ENCODE measurements at places on chromosomes 16 and 17.

DNA sequence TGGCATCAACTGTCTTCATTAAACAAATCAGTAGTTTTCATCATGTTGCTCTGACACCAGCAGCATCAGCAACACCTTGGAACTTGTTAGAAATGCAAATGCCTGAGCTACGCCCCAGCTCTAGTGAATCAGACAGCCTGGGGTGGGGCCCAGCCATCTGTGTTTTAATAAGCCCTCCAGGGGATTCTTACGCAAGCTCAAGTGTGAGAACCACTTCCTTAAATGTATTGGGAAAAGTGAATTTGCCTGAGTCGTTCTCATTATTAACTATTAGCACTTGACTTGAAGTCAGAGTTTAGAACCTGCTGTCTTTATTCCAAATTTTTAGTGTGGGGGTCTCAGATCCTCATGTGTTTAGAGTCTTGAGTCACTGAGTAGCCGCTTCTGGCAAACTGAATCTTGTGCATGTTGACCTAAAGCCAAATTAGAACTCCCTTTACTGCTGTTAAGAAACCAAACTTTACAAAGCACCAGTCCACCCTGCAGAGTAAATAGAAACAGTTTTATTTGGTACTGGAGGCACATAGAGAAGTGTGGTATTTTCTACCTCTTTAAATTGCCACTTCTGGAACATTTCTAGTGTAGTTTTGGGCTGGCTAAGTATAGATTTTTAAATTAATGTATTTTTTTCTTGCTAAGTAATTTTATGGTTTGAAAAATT is 137.4 kb upstream of the COX10 start:
- DNase-seq: no peak

- no peak for DNase-seq
These were observed 11.2 kb downstream of the ETV4 start for GRCh38 chr17:43534909-43535308.

GRCh38 chr16:22120440-22120839 is 28.1 kb downstream of the VWA3A start:
- DNase-seq: no peak

- peak; percentile 40 for DNase-seq
These were observed 10.2 kb upstream of the CENPT start for GRCh38 chr16:67857547-67858233.

- DNase-seq: peak; percentile 90
These were observed 23.4 kb downstream of the GJD3 start for GRCh38 chr17:40340880-40341807.

DNA sequence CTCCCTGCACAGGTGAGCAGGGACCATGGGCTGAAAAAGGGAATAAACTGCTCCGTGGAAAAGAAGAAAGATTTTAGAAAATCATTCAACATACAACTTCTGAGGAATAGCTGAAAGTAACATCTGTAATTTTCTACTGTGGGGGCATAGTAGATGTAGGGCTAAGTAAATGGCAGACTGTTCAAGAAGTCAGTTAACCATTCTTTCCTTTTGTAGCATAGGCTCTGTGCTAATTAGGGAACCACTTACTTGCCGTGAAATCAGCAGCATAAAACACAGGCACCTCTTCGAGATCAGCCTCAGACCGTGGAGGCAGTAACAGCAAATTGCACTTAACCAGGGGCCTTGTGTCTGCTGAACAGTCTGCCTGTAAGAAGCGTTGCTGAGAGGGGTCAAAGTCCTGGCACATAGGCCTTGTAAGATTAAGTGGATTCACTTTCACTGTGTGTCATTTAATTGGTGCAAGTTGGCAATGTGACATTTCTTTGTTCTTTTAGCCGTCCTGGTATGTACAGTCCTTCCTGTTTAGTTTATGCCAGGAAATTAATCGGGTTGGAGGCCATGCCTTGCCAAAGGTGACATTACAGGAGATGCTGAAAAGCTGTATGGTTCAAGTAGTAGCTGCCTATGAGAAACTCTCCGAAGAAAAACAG is 10.4 kb downstream of the COG1 start:
- no peak for DNase-seq

GRCh38 chr16:61945511-61945910 is 90.7 kb downstream of the CDH8 start:
- DNase-seq: no peak

DNA sequence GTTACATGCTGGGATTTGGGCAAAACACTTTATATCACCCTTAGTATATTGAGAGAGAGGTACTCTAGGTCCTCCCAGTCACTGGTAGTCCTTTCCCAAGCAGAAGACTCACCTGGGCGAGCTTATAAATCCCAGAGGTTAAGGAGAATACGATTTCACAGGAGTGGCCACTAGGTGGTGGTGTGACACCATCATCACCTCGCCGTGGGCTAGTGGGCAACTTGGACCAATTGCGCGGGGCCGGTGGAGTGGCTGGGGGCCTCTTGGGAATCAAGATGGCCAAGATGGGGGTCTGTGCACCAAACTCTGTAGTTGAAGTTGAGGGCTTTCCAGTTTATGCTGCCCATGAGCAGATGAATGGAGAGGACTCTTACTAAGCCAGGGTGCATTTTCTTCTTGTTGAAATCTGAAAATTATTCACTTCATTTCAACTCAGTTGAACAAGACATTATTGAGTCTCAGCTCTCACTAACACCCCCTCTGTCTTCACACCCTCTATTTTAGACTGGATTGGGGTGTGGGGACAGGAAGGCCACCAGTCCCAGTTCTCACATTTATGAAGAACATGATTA is 38.2 kb upstream of the PIRT start:
- DNase-seq: peak; percentile 45

DNA sequence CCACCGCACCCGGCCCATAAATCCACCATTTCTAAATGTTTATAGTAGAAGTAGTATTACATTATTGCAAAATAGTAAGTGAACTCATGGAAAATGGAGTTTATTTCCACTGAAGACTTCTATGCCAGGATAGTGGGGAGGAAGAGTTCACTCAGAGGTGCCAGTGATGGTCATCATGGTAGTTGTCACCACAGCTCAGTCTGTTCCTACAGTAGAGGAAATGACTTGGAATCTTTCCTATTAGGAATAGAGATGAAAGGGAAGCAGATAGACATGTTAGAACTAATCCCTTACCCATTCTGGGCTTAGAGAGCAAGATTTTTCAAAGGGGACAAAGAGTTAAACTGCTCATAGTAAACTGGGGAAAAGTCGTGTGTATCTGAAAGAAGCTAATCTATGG is 20.1 kb downstream of the MRPL45 start:
- DNase-seq: no peak

Measured in activated CD4-positive, alpha-beta T cell treated with anti-CD3 and anti-CD28 coated beads for 48 hours (primary cell).